ENCODE measurements at places on chromosomes 3 and 15. TPM values are rescaled to one million over a fixed set of nuclear protein-coding genes. Genes with fewer than 3 reads are reported as not detected.
A peak's percentile ranks its signal among the peaks of the same experiment; 100 is the strongest.

GRCh38 chr15:63860155-63860554 lies 26.4 kb upstream of the HERC1 start:
- H3K27me3 ChIP-seq: peaks cover 2% of the 10 kb centered on the region
- no peak for DNase-seq
- H3K27ac ChIP-seq: no peak overlapping the region
- no peak overlapping the region for H3K4me3 ChIP-seq
- H3K4me1 ChIP-seq: peaks cover 21% of the 10 kb centered on the region

- H3K27ac ChIP-seq: peak within 1 kb of the TSS; percentile 23
- no peak within 1 kb of the TSS for H3K4me3 ChIP-seq
- H3K4me1 ChIP-seq: no peaks in the 10 kb centered on the region
- H3K27me3 ChIP-seq: peaks cover 8% of the 10 kb centered on the region
- no peak for DNase-seq
These were observed at the start of gene EFHB for GRCh38 chr3:19934098-19934566. Gene EFHB, minus strand, starts transcription at chr3:19934217. Its CDS starts 199 bp downstream, at chr3:19934018.

DNA sequence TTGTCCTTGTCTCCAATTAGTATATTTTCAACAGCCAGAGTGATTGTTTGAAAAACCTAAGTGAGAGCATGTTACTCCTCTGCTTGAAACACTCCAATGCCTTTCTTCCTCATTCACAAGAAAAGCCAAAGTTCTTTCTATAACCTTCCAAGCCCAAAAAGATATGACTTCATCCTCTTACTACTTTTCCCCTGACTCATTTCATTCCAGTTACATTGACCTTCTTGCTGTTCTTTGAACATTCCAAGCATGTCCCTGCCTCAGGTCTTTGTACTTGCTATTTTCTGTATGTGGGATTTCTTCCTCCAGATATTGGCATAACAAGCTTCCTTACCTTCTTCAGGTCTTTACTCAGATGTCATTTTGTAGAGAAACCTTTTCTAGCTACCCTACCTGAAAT lies 28.3 kb downstream of the EHHADH start:
- DNase-seq: no peak
- no peaks in the 10 kb centered on the region for H3K36me3 ChIP-seq
- no peaks in the 10 kb centered on the region for H3K4me1 ChIP-seq

- H3K27me3 ChIP-seq: no peaks in the 10 kb centered on the region
- H3K27ac ChIP-seq: no peak overlapping the region
- H3K4me3 ChIP-seq: no peak overlapping the region
- H3K4me1 ChIP-seq: no peaks in the 10 kb centered on the region
- no peak for DNase-seq
- H3K36me3 ChIP-seq: no peaks in the 10 kb centered on the region
These were observed 75.6 kb downstream of the MCTP2 start for GRCh38 chr15:94306700-94307650.

The SRGAP3 gene
- total RNA-seq: 1.5 TPM
